ENCODE measurements at places on chromosomes 12 and 14.

DNA sequence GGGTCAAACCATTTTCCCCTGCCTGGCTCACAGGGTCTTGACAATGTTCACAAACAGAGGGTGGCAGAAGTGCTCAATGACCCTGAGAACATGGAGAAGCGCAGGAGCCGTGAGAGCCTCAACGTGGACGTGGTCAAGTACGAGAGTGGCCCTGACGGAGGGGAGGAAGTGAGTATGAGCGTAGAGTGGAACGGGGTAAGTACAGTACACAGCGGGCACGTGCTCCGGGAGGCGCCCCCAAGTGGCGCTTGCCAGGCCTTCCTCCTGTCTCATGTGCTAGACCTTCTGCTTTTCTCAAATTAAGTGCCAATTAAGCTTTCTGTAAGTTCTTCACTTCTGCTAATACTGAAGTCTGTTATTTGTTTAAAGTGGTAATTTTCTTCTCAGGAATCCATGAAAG, 35.9 kb downstream of the XRCC3 start:
- peak; percentile 33 for DNase-seq

DNA sequence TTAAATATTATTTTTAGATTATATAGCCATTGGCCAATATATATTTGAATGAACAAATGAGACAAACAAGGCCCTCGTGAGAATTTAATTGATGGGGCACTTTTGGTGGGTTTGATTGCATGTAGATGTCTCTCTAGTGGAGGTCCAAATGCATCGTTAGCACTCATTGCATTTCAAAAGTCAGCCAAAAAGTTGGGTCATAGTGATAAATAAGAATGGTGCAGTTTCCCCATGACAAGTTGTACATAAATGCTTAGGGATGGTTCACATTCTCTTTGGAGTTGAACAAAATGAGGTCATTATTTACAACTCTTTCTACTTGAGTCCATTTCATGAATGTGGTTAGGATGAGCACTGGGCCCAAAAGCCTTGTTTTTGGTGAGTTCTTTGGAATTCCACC, 1.0 kb downstream of the BEST3 start:
- DNase-seq, result no peak

GRCh38 chr12:111393700-111394300, 11.9 kb upstream of the SH2B3 start:
- DNase-seq, result no peak

- DNase-seq, result no peak
Observed at GRCh38 chr12:106380954-106381353, 23.4 kb downstream of the POLR3B start.

- DNase-seq, result no peak
Observed at GRCh38 chr12:84562331-84562730, 350.3 kb downstream of the SLC6A15 start.

- DNase-seq, result no peak
Observed at GRCh38 chr14:69573831-69574262, 824 bp downstream of the CCDC177 start.

GRCh38 chr12:52127683-52128450, 48.4 kb downstream of the SMIM41 start:
- DNase-seq, result no peak

DNA sequence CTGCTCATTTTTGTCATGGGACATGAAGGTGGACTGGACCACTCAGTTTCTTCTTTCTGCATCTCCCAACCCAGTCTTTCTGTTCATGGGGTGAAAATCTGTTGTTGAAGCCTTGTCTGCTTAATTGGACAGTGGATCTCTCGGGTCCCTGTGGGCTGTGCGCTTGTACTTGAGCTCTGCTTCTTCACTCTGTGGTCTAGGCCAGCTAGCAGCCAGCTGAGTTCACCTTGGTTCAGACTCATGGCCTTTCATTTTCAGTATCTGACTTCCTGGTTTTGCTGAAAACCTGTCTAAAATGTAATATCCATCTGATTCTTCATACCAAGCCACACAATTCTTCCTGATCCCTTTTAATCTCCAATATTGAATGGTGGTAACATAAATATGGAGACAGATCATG, 117.2 kb downstream of the LRRK2 start:
- no peak for DNase-seq

DNA sequence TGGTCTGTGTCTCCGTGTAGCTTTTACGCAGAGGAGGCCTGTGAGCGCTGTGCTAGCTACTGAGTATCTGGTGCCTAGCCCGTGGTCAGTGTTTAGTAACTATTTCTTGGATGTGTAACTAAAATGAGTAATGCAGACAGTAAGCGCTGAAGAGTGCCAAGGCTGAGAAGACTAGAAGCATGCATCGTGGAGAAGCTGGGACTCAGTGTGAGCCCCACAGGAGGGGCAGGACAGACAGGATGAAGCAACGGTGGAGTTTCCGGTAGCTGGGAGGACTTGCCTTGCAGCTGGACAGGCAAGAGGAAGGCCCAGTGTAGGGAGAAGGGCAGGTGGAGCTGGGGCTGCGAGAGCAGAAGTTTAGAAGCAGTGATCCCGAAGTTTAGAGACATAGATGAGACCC, 233.4 kb upstream of the FKBP4 start:
- DNase-seq, result no peak

- DNase-seq, result no peak
Observed at GRCh38 chr12:68122236-68122920, 37.2 kb downstream of the IFNG start.

DNA sequence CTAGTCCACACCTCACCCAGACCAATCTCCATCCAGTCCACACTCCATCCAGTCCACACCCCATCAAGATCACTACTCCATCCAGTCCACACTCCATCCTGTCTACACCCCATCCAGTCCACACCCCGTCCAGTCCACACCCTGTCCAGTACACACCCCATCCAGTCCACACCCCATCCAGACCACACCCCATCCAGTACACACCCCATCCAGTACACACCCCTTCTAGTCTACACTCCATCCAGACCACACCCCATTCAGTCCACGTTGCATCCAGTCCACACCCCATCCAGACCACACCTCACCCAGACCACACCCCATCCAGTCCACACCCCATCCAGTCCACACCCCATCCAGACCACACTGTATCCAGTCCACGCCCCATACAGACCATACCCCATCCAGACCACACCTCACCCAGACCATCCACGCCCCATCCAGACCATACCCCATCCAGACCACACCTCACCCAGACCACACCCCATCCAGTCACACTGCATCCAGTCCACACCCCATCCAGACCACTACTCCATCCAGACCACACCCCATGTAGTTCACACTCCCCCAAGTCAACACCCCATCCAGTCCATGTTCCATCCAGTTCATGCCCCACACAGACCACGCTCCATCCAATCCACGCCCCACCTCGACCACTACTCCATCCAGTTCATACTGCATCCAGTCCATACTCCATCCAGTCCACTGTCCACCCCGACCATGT, 116.6 kb upstream of the RTL1 start:
- no peak for DNase-seq

DNA sequence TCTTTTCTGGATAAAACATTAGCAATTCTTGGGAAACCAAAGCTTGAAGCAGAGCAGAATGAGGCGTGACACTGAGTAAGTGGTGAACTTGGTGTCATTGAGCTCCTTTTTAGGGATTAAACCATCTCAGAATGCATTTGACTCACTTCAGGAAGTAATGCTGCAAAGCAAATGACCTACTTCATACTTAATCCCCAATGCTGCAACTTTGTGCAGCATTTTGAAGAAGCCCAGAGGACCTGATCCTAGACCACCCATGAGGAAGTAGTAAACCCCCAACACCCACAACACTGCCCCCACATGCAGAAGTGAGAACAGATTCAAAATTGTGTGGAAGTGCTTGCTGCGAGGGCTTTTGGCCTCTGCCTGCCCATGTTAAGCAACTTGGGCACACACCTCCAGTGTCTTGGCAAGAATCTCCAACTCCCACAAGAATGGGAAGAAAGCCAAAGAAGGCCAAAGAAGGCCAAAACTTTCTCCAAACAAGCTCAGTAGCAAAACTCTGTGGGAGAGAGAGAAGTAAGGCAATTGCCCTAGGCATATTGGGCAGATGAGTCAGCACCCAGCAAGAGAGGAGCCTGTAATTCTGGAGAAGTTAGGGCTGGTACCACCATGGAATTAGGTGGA, 69.2 kb upstream of the ETV6 start:
- DNase-seq, result peak; percentile 54

DNA sequence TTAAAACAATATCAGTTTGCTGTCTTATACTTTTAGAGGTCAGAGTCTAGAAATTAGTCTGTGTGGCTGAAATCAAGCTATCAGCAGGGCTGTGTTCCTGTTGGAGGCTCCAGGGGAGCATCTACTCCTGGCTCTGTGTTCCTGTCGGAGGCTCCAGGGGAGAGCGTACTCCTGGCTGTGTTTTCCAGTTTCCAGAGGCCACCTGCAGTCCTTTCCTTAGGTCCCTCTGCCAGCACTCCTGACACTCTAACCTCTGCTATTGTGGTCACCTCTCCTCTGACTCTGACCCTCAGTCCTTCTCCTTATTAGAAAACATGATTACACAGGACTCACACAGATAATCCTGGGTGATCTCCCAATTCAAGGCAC, 1140.7 kb upstream of the TMEM132C start:
- no peak for DNase-seq

GRCh38 chr12:114696443-114697242, 12.7 kb upstream of the TBX3 start:
- no peak for DNase-seq

GRCh38 chr12:56425193-56425592, 24.0 kb downstream of the TIMELESS start:
- DNase-seq, result no peak

DNA sequence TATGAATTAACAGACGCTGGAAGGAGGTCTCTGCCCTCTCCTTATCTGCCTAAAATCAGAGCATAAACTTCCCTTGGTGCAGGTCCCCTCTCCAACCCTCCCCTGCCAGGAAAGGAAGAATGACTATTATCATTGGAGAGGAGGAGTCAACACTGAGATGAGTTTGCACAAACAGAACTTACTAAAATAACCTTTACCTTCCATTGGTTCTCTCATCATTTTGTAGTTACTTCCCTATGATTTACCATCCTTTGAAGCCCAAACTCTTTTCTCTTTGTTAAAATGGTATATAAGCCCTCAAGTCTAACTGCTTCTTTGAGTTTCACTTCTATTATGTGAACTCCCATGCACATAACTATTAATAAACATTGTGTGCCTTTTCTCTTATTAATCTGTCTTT, 64.2 kb upstream of the EEA1 start:
- no peak for DNase-seq

- DNase-seq, result no peak
Observed at GRCh38 chr12:80316222-80316621, 127.8 kb upstream of the PTPRQ start.

GRCh38 chr12:30925607-30926242, 823 bp upstream of the TSPAN11 start:
- no peak for DNase-seq

DNA sequence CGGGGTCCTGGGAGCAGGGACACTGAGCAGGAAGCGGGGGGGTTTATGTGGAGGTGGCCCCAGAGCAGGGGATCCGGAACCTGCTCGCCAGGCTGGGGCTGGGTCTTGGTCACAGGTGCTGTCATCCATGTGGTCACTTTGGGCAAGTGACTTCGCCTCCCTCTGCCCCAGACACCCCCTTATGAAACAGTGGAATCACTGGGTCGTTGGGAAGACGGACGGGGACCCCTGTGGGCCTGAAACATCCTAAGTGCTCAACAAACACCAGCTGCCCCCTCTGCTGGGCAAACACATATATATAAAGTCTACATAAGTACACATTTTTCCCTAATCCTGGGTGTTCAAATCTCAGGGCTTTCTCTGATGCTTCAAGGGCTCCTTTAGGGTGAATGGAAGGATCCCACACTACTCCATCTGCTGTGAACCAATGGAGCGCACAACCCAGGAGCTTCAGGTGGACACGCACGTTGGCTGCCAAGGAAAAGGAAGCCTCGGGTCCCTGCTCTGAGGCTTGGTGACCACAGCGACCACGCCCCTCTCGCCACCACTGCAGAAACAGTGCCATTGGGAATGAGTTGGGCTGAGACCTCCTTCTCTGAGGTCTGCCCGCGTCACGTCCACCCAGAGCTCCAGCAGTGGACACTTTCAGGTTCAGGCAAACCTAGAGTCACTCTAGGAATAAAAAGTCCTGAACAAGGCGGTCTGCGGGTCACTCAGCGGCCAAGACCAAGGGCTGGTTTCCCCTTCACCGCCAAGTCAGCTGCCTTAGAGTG, 54.6 kb downstream of the CDC42BPB start:
- DNase-seq, result no peak

DNA sequence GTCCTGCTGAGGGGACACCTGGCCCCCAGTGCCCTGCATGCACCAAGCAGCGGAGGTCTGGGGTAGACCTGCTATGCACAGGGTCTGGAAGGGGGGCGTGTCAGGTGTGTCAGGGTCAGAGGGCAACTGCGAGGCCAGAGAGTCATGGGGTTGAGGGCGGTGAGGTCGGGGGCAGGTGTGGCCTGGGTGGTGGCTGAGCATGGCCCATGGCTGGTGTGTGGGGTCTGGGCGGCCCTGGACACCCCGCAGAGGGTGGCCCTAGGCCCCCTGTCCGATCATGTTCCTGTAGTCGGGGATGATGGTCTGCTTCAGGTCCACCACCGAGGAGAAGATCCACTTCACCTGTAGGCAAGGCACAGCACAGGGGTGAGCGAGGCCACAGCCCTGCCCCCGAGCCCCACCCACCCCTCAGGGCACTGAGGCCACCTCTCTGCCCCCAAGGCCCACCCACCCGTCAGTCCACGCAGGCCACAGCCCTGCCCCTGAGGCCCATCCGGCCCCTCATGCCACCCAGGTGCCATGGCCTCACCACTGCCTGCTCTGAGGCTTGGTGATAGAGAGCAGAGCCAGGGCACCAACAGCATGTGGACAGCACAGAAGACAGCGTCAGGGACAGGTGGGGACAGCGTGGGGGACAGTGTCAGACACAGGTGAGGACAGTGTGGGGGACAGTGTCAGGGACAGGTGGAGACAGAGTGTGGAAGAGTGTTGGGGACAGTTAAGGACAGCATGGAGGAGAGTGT, 211.3 kb downstream of the TMEM121 start:
- DNase-seq, result no peak

- no peak for DNase-seq
Observed at GRCh38 chr12:130752692-130753230, 36.7 kb upstream of the RIMBP2 start.

DNA sequence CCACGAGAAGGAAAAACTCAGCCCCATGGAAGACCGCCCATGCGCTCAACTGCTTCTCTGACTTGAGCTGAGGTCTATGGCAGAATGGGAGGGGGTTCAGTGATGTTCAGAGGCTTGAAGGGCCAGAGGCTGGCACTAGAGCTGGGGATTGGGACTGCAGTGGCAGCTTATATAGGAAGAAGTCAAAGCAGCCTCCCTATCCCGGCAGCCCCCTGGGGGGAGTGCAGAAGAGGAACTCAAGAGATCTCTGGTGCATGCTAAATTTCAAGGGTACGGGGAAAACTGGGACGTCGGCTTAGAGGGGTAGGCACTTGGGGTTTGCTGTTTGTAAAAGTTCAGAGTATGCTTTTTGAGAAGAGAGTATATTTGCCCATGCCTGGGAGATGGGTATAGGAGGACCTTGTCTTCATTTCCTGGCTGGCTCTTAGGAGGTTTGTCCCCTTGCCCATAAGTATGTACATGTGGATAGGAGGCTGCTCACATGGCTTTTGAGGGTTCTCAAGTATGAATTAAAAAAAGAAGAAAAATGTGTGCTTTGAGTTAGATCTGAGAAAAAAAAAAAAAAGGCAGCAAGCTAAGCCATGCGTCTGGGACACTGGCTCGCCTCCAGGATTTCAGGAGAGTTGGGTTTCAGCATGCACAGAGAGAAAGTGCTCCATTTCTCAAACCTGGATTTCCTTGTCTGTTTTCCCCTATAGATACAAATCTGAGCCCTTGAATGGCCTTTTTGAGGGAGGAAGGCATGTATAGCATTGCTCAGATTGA, 3.2 kb upstream of the MEG3 start:
- no peak for DNase-seq

GRCh38 chr12:100908501-100908900, 113.9 kb downstream of the ANO4 start:
- peak; percentile 39 for DNase-seq

All from ACHN (cell line).